Dorsolateral prefrontal cortex (tissue), 122 donors: ENCODE measurements at places on chromosomes 4 and X. TPM values are rescaled to one million over a fixed set of nuclear protein-coding genes. Genes with fewer than 3 reads are reported as not detected.

The TLR3 gene
- total RNA-seq, result 2.3 TPM

The EXOC1 gene
- 41.0 TPM for total RNA-seq

The IL3RA gene
- 3.2 TPM for total RNA-seq

The SUPT20HL1 gene
- total RNA-seq, result not detected

The FGFR3 gene
- total RNA-seq, result 108 TPM
